ENCODE measurements at places on chromosomes 1 and 21.

- peaks cover 3% of the 10 kb centered on the region for H3K4me1 ChIP-seq
- H3K27ac ChIP-seq: no peak overlapping the region
- H3K36me3 ChIP-seq: no peaks in the 10 kb centered on the region
- DNase-seq: peak; percentile 40
These were observed 50.1 kb downstream of the TIAM1 start for GRCh38 chr21:31293986-31294385.

DNA sequence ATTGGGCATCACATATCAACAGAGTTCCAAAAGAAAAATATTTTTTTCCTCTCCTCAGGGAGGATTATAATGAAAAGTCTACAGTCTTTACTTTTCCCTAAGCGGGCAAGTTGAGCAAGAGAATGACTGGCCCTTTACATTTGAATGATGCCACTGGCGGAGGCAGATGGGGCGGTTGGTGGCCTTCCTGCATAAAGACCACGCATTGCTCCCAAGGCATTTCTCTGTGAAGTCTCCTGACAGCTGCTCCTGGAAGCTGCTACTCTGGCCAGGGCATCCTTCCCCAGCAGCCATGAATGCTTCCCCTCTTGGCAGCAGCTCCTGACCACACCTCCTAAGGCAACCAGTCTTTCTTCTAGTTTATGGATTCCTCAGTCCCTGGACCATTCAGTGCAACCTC, 161.1 kb upstream of the RRP15 start:
- no peak overlapping the region for H3K27ac ChIP-seq
- H3K4me1 ChIP-seq: no peaks in the 10 kb centered on the region
- no peak overlapping the region for H3K4me3 ChIP-seq
- no peaks in the 10 kb centered on the region for H3K36me3 ChIP-seq

DNA sequence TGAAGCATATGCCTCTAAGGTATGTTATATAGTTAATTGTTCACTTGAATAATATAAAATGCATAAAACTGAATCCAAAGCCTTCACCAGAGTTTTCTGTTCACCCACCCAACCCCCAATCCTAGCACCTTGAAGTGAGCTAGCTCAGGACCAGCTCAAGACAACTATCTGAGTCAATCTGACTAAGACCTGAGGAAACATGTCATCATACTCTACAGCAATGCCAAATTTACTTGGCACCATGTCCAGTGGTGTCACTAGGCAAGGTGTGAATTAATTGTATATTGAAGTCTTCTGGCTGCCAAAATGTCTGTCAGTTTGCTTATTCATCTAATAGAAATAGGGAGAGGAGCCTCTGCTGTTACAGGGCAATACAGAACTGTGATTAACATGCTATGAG, 3.8 kb downstream of the DNASE2B start:
- H3K36me3 ChIP-seq: no peaks in the 10 kb centered on the region
- no peak overlapping the region for H3K4me3 ChIP-seq
- H3K27me3 ChIP-seq: no peaks in the 10 kb centered on the region

DNA sequence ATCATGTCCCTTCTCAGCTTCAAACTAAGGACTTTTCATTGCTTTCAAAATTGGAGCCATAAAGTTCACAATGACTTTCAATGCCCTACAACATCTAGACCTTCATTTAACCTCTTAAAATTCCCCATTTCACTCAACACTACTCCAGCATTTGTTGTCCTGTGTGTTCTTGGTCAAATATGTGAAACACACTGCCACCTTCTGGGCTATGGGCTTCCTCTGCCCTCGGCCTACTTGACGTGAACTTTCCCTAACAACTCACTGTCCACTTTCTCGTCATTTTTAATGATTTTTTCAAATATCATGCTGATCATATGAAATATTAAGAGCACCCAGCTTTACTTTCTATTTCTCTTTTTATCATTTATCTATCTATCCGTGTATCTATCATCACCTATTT, 2018.4 kb downstream of the NCAM2 start:
- no peaks in the 10 kb centered on the region for H3K4me1 ChIP-seq
- DNase-seq: peak; percentile 35
- no peaks in the 10 kb centered on the region for H3K27me3 ChIP-seq

DNA sequence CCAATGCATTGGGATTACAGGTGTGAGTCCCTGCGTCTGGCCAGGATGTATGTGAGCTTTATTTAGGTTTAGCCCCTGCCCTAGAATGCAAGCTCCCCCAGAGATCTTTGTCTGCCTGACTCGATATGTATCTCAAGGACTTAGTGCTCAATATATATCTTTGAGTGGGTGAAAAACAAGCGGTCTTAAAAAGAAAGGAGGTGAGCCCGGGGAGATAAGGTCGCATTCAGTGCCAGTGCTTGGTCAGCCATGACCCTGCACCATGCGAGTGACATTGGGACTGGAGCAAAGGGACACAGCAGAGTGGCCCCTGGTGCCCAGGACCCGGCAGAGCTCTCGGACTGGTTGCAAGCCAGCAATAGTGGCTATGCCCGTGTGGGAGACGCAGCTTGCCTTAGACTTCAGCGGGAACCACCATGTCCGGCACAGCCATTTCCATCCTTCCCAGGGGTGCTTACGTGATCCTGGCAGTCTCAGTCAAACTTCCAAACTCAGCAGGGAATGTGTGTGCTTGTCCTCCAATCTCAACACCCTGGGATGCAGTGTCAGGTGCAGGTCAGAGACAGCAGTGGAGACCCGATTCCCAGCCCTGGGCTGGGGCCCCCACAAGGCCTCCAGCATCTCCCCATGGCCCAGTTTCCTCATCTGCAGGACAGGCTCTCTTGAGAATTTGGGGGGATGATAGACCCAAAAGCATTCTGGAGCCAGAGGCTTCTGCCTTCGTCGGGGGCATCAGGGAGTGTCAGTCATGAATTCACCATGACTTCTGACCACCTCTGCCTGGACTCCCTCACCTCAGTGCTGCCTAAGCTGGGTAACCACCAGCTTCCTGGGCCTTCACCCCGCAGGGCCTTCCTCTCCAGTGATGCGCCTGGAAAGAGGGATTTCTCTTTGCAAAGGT, 1.8 kb downstream of the MX2 start:
- no peak overlapping the region for H3K27ac ChIP-seq
- no peaks in the 10 kb centered on the region for H3K27me3 ChIP-seq
- no peaks in the 10 kb centered on the region for H3K36me3 ChIP-seq
- no peak overlapping the region for H3K4me3 ChIP-seq
- no peak for DNase-seq

GRCh38 chr1:84366786-84367185, 31.5 kb upstream of the DNASE2B start:
- H3K27ac ChIP-seq: no peak overlapping the region
- DNase-seq: no peak
- H3K36me3 ChIP-seq: no peaks in the 10 kb centered on the region
- H3K4me3 ChIP-seq: no peak overlapping the region
- H3K27me3 ChIP-seq: no peaks in the 10 kb centered on the region
- H3K4me1 ChIP-seq: peaks cover 4% of the 10 kb centered on the region

GRCh38 chr1:187909382-187909781, 1080.6 kb downstream of the PLA2G4A start:
- no peak overlapping the region for H3K4me3 ChIP-seq
- no peak for DNase-seq
- no peaks in the 10 kb centered on the region for H3K36me3 ChIP-seq
- no peak overlapping the region for H3K27ac ChIP-seq
- H3K27me3 ChIP-seq: no peaks in the 10 kb centered on the region
- no peaks in the 10 kb centered on the region for H3K4me1 ChIP-seq

GRCh38 chr1:176857632-176858031, 306.9 kb downstream of the ASTN1 start:
- H3K4me1 ChIP-seq: no peaks in the 10 kb centered on the region
- H3K36me3 ChIP-seq: no peaks in the 10 kb centered on the region
- H3K27ac ChIP-seq: no peak overlapping the region
- no peak overlapping the region for H3K4me3 ChIP-seq
- no peak for DNase-seq
- peaks cover 3% of the 10 kb centered on the region for H3K27me3 ChIP-seq

- no peak overlapping the region for H3K4me3 ChIP-seq
- DNase-seq: no peak
- no peaks in the 10 kb centered on the region for H3K4me1 ChIP-seq
- H3K27me3 ChIP-seq: no peaks in the 10 kb centered on the region
These were observed 465.6 kb downstream of the ADGRL2 start for GRCh38 chr1:82266351-82266750.

DNA sequence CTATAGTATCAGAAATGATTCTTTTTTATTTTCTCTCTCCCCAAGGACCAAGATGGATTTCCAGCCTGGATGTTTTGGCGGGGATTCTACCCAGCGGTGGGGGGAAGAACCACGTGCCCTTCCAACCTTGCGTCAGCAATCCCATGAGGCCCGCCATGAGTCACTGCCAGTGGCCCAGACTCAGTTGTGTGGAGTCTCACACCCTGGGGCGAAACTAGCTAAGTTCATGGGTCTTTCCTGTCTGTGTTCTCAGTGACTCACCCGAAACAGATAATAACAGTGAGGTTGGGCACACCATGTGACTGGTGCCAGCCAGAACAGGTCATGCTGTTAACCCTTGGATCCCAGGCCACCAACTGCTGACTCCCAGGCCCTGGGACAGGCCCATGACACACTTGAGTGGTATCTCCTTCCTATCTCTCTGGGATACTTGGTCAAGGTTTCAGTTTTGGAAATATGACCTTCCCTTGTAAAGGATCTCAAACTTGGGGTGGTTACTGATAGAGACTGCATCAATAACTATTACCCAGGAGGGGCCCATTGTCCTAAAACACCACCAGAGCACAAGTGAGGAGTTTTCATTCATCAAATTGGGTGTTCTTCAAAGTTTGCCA, 98.0 kb upstream of the DUSP10 start:
- H3K36me3 ChIP-seq: no peaks in the 10 kb centered on the region
- no peak overlapping the region for H3K4me3 ChIP-seq
- peaks cover 8% of the 10 kb centered on the region for H3K4me1 ChIP-seq
- H3K27ac ChIP-seq: peak overlapping the region; percentile 70
- no peaks in the 10 kb centered on the region for H3K27me3 ChIP-seq

- H3K27ac ChIP-seq: no peak overlapping the region
- no peaks in the 10 kb centered on the region for H3K4me1 ChIP-seq
- H3K36me3 ChIP-seq: no peaks in the 10 kb centered on the region
- no peak for DNase-seq
- no peaks in the 10 kb centered on the region for H3K27me3 ChIP-seq
These were observed 11.3 kb downstream of the OR14A16 start for GRCh38 chr1:247812637-247813036.

- no peaks in the 10 kb centered on the region for H3K4me1 ChIP-seq
- no peaks in the 10 kb centered on the region for H3K27me3 ChIP-seq
- H3K4me3 ChIP-seq: no peak overlapping the region
- no peak for DNase-seq
- no peaks in the 10 kb centered on the region for H3K36me3 ChIP-seq
These were observed 67.1 kb upstream of the PTGFRN start for GRCh38 chr1:116842654-116843053.

Data from hepatocyte (in vitro differentiated cells).